Esophagus squamous epithelium (tissue), 5 donors: ENCODE measurements at places on chromosomes 3 and 15.

DNA sequence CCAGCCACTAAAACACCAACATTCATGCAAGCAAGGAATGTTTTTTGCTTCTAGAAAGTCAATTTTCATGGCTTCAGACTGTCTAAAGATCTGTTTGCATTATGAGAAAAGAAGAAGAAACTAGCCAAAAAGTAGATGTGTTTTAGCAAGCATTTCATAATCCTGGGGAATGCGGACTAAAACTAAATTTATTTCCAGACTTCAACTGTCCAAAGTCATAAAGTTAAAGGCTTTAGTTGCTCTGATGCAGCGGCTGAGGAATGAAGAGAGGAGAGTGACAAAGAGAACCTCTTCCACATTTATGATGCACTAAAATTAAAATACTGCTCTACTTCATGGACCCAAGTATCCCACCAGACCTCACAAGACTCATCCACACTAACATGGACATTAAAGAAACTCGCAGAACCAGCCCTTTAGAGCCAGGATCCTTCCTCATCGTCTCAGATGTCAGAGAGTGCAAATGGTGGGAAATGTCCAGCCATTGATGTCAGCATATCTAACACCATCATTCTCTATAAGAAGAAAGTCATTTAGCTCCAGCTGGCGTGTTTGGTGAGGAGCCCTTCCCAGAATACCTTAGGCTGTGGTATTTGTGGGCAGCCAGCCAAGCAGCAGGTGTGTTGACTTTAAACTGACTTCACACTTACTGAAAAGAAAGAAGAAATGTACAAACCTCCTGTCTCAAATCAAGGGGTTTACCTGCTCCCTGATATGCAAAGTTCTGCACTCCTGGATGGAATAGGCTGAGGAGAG, 17.4 kb downstream of the FYCO1 start:
- no peak for DNase-seq

DNA sequence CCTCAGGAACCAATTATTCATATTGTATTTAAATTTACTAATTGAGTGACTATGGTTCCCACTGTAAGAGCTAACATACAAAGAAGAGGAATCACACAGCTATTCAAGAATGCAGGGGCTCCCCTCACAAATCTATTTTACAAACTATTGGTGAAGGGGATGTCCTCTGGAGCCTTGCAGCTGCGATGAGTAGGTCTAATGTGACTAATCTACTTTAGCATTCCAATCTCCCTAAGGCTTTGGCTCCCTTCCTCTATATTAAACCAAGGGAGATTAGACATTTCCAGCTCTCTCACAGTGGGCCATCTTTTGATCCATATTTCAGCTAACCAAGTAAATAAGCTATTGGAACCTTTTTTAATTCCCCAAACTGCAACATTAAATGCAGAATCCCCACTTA, 514.2 kb upstream of the BCHE start:
- DNase-seq, result no peak

DNA sequence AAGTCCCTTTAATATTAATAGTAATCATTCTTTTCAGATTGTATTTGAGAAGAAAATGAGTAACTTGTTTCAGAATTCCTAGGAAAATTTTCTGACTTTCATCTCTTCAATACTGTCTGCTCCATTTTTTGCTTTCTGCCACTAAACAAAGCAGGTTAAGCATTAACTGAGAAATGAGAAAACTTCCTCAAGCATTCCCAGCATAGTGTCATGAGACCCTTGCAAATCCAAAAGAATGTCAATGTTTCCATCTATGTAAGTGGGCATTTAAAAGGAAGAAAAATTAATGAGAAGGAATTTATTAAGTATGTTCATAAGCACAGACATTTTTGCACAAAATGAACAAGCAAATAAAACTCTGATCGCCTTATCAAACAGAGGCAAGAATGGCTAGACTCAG, 148.0 kb upstream of the STRIT1 start:
- DNase-seq, result no peak

- no peak for DNase-seq
These were observed 6.5 kb downstream of the IGF1R start for GRCh38 chr15:98654790-98655360.

DNA sequence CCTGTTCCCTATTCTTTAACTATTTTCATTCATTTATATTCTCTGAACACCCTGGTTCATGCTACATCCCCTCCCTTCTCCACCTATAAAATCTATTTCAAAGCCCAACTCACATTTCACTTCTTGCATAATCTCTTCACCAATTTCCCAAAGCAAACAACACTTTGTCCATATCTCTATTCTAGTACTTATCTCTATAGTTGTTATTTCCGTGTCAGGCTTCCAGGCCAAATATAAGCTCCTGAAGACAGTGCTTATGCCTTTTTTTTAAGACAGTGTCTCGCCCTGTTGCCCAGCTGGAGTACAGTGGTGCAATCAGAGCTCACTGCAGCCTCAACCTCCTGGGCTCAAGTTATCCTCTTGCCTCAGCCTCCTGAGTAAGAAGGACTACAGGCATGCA, 43.6 kb downstream of the DNAH12 start:
- DNase-seq, result no peak

- DNase-seq, result no peak
These were observed 7.3 kb upstream of the CD96 start for GRCh38 chr3:111534701-111535100.

DNA sequence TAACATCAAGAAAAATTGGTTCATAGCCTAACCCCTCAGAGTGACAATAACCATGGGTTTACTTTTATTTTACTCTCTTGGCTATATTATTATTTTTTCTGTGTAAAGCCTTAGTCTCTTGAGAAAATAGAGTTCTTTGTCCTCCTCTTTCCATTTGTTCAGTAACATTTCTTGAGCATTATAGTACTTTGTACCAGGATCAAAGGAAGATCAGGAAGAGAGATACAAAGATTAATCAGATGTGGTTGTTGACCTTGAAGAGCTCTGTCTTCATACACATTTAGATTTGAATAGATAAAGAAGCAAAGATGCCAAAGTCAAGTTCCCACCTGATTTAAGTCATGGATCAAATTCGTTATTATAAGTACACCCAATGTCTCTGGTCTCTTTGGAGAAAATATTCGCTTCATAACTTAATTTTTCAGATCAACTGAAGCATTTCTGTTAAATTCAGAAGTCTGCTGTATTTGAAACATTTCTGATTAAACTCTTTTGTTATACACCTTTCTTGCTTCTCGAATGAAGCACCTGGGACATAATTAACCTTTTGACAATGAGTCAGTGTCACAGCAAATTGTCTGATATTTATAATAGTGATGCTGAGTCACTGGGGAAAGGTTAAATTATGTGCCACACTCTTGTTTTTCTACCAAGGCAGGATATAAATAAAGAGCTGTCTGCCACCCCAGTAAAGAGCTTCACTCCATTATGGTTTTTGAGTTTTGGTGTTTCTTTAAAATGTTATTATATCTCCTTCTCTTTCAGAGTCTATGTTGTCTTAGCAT, 100.2 kb downstream of the GHSR start:
- DNase-seq, result no peak

DNA sequence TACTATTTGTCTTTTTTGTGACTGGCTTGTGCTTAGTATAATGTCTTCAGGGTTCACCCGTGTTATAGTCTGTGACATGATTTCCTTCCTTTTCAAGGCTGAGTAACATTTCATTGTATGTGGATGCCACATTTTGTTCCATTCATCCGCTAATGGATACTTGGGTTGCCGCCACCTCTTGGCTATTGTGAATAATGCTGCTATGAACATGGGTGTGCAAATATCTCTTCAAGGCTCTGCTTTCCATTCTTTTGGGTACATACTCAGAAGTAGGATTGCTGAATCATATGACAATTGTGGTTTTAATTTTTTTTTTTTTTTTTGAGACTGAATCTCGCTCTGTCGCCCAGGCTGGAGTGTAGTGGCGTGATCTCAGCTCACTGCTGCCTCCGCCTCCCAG, 15.4 kb downstream of the CRTC3 start:
- no peak for DNase-seq

DNA sequence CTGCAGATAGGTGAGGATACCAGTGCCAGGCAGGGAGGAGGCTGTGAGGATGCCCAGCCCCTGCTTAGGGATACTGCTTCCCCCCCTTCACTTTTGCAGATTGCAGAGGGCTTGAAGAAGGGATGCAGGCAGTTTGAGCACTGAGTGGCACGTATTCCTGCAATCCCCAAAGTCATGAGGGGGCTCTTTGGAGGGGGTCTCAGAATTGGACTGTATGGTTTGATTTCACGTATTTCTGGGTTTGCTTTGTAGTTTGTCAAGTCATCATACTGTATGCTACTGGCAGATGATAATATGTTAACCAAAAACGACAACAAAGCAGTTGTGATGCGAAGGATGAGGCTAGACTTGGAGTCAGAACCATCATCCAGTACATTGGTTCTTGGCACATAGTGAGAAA, 28.1 kb downstream of the CHST14 start:
- no peak for DNase-seq

DNA sequence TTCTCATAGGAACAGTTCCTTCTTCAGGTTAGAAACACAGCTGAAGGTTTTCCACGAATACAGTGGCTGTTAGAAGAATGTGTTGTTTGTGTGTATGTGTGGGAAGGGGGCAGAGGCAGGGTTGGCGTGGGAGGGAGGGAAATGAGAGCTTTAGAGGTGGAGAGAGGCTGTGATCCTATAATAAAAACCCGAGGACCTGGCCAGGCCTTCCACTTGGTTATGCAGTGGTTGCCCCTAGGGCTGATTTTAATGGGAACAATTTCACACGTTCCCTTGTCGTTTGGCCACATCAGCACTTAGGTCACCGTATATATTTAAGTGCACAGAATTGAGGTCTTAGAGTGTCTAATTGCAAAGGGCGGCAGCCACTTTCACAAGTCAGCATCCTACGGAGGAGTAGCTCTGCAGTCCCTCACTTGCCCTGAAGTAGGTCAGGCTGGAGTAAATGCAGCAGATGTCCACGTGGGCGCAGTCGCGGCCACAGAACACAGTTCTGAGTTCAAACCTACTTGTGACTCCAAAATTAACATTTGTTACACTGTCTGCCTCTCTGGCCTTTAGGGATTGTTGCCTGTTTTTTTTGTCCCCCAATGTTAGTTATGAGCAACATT, 85.6 kb downstream of the PDCD6IP start:
- DNase-seq, result no peak
